ENCODE measurements at places on chromosomes 5 and 9. TPM values are rescaled to one million over a fixed set of nuclear protein-coding genes. Genes with fewer than 3 reads are reported as not detected.

LAMC3 gene
- total RNA-seq, result 0.07 TPM

C9orf50 gene
- not detected for total RNA-seq

ACTBL2 gene
- not detected for total RNA-seq

CSF2 gene
- 1,084 TPM for total RNA-seq

PCDHB3 gene
- not detected for total RNA-seq

TAS2R1 gene
- total RNA-seq, result not detected

PITX1 gene
- total RNA-seq, result 0.78 TPM

ZNF879 gene
- total RNA-seq, result 3.8 TPM

GPR151 gene
- not detected for total RNA-seq

PCDHGB1 gene
- 0.19 TPM for total RNA-seq

POU5F2 gene
- total RNA-seq, result 1.1 TPM

PTGER4 gene
- total RNA-seq, result 53.0 TPM

MYO10 gene
- total RNA-seq, result 0.28 TPM

RASGRF2 gene
- total RNA-seq, result 21.1 TPM

KIAA1191 gene
- total RNA-seq, result 55.5 TPM

TMOD1 gene
- total RNA-seq, result 0.91 TPM

Measured in activated CD4-positive, alpha-beta T cell treated with anti-CD3 and anti-CD28 coated beads, Interleukin-2, amount 10 ng/mL, durations not matched to agents 24 days and 14 days (primary cell).